Osteocyte (in vitro differentiated cells): ENCODE measurements at places on chromosomes 16 and 17. TPM values are rescaled to one million over a fixed set of nuclear protein-coding genes. Genes with fewer than 3 reads are reported as not detected.

KRTAP9-7 gene
- not detected in 2 replicates for total RNA-seq

CD300E gene
- total RNA-seq, result not detected in 2 replicates

GRIN2C gene
- 0.10 and 0.13 TPM in 2 replicates for total RNA-seq

DNA sequence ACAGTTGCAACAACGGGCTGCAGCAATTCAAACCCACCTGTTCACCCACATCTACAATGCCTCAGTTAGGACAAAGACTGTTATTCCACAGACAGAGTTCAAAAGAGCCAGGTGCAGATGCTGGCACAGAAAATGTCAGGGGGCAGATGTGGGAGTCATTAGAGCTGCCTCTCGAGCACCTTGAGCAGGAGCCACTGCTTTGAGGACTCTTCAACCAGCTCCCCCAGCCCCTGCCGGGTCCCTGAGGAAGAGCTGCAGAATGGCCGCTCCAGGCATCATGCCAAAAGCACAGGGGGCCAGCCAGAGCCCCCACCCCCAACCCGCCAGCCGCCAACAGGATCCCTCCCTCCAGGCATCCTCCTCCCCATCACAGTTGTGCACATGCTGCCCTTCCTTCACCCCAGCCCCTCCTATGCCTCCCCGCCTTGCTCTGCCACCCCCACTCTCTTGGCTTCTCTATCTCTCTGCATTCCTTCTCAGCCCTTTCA is 20.8 kb downstream of the C17orf67 start:
- no peak overlapping the region for H3K4me3 ChIP-seq
- peaks cover 2% of the 10 kb centered on the region for H3K4me1 ChIP-seq
- H3K27me3 ChIP-seq, result peaks cover 3% of the 10 kb centered on the region
- no peaks in the 10 kb centered on the region for H3K36me3 ChIP-seq
- no peak overlapping the region for H3K27ac ChIP-seq
- DNase-seq, result peak; percentile 77

ERN2 gene
- not detected in 2 replicates for total RNA-seq

DNA sequence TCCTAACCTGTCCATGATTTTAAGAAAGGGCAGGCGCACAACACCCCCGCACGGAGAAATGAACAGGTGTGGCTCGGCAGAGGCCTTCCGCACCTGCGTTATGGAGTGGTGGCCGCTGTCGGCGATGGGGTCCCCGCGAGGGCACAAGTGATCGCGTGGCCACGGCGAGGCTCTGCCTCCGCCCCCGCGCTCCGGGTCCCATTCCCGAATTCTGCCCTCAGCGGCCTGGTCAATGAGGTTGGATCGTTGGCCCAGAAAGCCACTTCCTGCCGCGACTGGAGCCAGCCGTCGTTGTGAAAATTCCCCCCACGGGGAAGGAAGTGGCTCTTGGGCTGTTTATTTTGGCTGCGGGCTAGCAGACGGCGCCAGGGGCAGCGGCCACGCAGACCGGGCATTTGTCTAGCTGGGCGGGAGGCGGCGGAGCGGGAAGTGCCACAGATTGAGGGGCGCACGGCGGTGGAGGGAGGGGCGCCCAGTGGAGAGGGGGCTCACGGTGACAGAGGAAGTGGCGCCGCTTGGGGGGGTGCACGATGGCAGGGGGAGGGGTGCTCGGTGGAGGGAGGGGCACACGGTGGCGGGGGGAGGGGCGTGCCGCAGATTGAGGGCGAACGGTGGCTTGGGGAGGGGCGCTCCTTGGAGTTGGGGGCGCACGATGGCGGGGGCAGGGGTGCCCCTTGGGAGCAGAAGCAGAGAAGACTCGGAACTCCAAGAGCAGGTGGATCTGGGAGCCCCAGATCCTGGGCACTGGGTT is 25.0 kb downstream of the MRC2 start:
- DNase-seq, result no peak
- peaks cover 11% of the 10 kb centered on the region for H3K36me3 ChIP-seq
- no peaks in the 10 kb centered on the region for H3K27me3 ChIP-seq
- H3K4me1 ChIP-seq, result peaks cover 69% of the 10 kb centered on the region
- H3K4me3 ChIP-seq, result peak overlapping the region; percentile 70
- peak overlapping the region; percentile 88 for H3K27ac ChIP-seq

GRCh38 chr17:39919087-39919683 is 750 bp upstream of the GSDMB start:
- no peak overlapping the region for H3K4me3 ChIP-seq

DNA sequence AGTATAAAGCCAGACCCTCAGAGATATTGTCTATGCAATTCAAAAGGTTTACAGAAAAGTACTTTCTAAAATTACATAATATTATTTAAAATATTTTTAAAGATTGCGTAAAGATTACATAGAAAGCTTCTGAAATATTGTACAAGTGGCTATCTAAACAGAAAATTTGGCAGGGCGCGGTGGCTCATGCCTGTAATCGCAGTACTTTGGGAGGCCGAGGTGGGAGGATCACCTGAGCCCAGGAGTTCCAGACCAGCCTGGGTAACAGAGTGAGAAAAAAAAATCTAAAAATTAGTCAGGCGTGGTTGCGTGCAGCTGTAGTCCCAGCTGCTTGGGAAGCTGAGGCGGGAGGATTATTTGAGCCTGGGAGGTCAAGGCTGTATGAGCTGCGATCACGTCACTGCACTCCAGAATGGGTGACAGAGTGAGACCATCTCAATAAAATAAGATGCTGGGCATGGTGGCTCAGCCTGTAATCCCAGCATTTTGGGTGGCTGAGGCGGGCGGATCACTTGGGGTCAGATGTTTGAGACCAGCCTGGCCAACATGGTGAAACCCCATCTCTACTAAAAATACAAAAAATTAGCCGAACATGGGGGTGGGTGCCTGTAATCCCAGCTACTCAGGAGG is 18.1 kb downstream of the UBN1 start:
- H3K27me3 ChIP-seq, result no peaks in the 10 kb centered on the region
- H3K4me3 ChIP-seq, result no peak overlapping the region
- DNase-seq, result no peak
- H3K4me1 ChIP-seq, result peaks cover 5% of the 10 kb centered on the region
- H3K36me3 ChIP-seq, result peaks cover 34% of the 10 kb centered on the region
